ENCODE measurements at places on chromosomes 5 and 9.

GRCh38 chr9:107975426-107976010 is 485.9 kb upstream of the KLF4 start:
- DNase-seq: no peak

GRCh38 chr9:91425271-91425670 is 1.6 kb upstream of the NFIL3 start:
- DNase-seq: no peak

GRCh38 chr5:160108124-160108523 is 11.1 kb downstream of the PWWP2A start:
- DNase-seq: no peak

DNA sequence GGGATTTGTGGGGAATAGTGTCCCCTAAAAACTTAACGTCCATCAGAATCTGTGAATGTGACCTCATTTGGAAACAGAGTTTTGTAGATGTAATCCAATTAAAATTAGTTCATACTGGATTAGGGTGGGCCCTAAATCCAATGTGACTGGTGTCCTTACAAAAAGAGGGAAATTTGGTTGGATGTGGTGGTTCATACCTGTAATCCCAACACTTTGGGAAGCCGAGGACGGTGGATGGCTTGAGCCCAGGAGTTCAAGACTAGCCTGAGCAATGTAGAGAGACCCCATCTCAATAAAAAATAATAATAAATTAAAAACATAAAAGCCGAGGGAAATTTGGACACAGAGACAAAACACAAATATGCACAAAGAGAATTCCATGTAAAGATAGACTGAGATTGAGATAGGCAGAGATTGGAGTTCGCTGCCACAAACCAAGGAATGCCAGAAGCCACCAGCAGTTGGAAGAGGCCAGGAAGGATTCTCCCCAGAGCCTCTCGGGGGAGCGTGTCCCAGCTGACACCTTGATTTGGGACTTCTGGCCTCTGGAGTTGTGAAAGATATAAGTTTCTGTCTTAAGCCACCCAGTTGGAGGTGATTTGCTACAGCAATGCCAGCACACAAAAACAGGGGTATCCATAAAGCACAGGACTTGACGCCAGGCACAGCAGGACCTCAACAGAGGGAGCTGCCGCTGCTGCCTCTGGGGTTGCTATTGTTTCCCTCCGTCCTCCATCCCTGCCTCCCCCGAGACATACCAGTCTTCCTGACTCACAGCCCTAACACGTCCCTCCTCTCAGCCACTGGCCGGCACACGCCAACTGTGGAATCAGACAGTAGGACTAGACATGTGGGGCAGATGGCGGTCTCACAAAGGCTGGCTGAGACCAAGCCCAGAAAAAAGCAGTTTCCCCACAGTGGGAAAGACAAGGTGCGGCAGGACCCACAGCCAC is 73.8 kb upstream of the IL17B start:
- DNase-seq: no peak

DNA sequence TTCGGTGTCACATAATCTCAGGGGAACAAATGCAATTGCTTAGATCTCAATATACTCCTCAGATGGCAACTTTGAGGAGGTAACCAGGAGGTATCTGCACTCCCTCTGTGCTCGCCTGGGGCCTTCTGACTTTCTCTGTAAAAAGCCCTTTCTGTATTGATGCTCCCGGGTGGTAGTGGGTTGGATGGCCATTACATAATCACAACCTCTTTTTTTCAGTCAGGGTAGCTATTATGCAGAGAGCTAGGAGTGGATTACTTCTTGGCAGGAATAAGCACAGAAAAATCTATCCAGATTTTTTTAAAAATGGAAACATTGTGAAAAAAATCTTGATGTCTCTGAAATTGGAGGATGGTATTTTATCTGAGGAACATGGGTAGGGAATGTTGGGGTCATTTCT is 116.6 kb downstream of the SH3GL2 start:
- no peak for DNase-seq

GRCh38 chr9:133533857-133534256 is 647 bp upstream of the ADAMTSL2 start:
- DNase-seq: no peak

DNA sequence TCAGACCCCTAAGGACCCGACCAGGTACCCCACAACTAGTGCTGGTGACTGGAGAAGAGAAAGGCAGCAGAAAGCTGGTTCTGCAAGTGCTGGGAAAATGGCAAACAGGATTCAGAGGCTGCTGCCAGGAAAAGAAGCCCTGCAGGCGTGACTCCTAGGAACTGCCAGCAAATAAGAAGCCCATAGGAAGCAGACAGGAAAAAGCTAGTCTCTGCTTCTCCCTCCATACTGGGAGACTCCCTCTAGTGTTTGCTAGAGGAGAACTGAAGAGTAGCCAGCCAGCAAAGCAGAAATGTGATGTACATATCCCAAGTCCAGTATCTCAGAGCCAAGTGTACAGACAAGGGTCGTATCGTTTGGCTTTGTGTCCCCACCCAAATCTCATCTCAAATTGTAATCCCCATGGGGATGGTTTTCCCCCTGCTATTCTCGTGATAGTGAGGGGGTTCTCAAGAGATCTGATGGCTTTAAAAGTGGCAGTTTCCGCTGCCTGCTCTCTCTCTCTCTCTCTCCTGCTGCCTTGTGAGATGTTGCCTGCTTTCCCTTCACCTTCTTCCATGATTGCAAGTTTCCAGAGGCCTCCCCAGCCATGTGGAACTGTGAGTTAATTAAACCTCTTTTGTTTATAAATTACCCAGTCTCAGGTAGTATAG is 38.1 kb upstream of the TUSC1 start:
- no peak for DNase-seq

DNA sequence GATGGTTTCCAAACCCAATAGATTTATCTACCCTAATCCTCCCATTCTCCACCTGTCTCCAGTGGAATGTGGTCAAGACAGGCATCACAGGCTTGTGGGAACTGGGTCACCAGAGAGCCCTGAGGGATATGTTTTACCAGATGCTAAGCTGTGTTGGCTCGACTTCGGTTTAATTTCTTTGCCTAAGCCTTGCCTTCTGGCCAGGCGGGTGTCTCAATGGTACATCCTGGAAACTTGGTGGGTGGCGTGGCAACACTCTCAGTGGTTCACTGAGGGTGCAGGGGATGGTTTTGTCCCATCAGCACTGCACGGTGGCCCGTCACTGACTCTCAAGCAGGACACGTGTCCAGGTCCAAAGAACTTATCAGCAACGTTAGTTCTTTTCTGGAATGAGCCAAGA is 192.2 kb downstream of the TENT4A start:
- DNase-seq: no peak
